ENCODE measurements at places on chromosomes 7 and 10.

- DNase-seq: no peak
These were observed 38.6 kb downstream of the SFTPD start for GRCh38 chr10:79910344-79910743.

DNA sequence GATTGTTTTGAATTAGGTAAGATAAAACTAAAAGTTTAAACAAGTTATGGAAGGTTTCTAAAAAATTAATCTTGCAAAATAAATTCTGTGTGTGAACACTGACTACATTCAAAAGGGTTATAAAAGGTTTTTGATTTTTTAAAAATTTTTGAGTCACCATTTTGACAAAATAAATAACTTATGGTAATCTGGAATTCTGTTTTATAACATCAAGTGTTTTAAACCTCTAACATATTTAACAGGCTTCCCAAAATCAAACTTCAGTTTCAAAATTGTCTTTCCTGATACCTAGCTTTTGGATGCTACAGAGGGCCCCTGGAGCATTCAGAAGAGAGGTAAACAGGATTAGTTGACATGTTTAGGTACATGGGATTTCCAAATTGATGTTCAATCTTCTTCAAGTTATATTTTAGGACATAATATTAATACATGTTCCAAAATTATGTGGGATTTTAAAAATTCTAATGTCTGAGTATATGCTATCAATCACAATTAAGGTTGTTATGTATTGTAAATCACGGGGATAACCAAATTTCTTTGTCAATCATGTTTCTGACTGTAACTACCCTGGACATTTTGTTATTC, 8.1 kb upstream of the CPA2 start:
- no peak for DNase-seq

DNA sequence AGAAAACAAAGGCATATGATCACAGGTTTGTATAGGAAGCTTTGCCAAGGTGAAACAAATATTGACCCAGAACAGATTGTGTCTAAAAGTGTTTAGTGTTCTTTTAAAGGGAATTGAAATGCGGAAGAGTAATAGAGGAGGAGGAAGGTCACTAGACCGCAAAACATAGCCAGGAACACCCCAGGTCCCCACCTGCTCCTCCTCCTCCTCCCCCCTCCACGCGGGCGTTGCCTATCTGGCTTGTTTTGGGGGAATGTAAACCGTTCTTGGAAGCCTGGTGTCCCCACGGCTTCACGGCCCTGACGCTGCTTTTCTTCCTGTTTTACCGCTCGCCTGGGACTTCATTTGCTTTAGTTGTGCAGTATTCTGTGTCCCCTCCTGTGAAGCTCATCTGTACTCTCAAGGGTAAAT, 81.0 kb upstream of the PFKP start:
- DNase-seq: no peak

DNA sequence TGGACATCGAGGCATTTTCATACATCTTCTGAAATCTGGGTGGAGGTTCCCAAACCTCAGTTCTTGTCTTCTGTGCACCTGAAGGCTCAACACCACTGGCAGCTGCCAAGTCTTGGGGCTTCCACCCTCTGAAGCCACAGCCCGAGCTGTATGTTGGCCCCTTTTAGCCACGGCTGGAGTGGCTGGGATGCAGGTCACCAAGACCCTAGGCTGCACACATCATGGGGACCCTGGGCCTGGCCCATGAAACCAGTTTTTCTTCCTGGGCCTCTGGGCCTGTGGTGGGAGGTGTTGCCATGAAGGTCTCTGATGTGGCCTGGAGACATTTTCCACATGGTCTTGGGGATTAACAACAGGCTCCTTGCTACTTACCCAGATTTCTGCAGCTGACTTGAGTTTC, 62.1 kb downstream of the INPP5A start:
- no peak for DNase-seq

- DNase-seq: no peak
These were observed 45.2 kb downstream of the COL1A2 start for GRCh38 chr7:94439893-94440381.

GRCh38 chr7:50646069-50646468, 80.9 kb upstream of the DDC start:
- no peak for DNase-seq

DNA sequence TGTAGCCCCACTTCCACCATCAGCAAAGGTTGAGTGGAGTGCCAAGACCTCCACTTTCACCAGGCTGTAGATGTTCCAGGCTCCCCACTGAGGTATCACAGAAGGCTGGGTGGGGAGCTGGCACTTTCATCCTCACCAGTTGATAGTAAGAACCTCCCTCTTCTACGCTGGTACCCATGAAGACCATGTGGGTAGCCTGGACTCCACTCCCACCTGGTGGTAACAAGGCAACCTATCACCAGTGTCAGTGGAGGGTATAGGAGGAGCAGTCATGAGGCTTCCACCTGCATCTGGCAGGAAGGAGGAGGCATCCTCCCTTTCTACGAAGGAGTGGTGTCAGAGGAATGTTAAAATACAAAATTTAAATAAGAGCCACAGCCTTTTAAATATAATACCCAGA, 4.4 kb downstream of the SMIM30 start:
- no peak for DNase-seq

DNA sequence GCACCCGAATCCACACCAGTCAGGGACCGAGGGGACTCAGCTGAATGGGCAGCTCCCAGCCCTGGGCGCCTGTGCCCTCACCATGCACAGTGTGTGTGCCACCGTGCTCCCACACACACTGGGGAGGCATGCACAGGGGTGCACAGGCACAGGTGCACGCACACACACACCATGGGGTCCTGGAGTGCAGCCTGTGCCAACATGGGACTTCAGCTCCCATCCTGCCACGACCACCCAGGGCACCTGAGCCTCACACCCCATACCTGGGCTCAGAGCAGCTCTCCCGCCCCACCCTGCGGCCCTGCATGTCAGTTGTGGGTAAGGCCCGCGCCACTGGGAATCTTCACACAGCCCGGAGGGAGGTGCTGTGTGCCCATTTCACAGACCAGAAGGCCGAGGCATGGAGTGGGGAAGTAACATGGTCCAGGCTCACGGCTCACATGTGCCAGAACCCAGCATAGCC, 8.0 kb downstream of the ELFN1 start:
- DNase-seq: no peak

DNA sequence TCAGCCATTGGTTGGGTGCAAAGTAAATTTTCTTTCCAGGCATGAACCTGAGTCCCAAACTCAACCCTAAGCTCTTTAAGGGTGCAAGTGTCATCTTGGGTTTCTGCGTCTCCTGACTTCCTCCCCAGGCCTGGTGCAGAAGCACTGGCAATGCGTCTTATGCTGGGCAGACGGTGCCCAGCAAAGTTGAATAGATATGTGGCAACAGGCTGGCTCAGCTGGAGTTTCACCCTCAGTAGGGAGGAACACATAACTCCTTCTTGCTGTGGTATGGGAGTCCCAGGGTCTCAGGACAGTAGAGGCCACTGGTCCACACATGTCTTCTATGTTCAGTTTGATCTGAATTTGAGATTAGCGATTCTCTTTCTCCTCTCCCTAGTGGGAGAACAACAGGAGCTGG, 181.3 kb downstream of the RPS24 start:
- DNase-seq: no peak

DNA sequence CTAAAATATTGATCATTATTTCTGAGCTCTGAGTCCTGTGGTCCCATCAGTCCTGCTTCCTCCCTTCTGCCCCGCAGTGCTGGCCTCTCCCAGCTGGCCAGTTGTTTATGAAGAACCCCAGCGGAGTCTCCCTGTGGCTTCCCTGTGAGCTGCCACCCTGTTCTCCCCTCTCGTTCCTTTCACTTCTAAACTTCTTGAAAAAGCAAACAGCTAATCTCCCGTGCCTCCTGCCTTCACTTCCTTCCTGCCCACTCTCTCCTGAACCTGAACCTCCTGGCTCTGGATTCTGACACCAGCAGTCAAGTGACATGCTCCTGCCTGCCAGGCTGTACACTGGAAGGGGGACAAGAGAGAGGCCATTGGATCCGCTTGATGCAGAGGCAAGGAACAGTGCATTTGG, 63.7 kb upstream of the ZPBP start:
- no peak for DNase-seq

DNA sequence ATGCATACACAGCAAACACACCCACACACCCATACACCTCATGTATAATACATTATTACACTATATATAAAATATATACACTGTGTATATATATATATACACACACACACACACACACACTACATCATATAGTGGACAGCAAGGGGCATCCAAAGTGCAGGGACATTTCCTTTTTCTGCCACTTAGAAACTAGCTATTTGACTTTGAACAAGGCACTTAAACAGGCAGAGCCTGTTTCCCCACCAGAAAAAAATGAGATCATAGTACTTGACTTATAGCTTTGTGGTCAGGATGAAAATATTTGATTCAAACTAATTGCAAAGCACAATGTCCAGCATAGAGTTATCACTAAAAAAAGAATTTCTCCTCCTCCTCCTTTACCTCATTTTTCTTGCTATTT, 254.3 kb upstream of the NPVF start:
- DNase-seq: no peak

- DNase-seq: no peak
These were observed 50.2 kb upstream of the CDK1 start for GRCh38 chr10:60728056-60728455.

DNA sequence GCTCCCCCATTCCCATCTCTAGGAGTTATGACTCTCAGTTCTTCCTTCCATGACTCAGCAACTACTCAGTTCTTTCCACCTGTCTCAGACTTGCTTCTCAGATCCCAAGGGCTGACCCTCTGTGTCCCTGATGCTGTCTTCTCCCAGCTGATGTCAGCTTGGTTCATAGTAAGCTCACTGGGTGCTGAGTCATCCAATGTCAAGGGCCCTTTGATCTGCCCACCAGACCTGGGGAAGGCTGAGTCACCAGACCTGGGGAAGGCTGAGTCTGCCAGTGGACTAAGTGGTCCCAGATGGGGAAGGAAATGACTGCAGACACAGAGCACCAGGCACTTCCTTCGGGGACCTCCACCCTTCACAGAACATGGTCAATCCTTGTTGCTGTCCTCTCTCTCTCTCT, 76.1 kb upstream of the ZEB1 start:
- no peak for DNase-seq

DNA sequence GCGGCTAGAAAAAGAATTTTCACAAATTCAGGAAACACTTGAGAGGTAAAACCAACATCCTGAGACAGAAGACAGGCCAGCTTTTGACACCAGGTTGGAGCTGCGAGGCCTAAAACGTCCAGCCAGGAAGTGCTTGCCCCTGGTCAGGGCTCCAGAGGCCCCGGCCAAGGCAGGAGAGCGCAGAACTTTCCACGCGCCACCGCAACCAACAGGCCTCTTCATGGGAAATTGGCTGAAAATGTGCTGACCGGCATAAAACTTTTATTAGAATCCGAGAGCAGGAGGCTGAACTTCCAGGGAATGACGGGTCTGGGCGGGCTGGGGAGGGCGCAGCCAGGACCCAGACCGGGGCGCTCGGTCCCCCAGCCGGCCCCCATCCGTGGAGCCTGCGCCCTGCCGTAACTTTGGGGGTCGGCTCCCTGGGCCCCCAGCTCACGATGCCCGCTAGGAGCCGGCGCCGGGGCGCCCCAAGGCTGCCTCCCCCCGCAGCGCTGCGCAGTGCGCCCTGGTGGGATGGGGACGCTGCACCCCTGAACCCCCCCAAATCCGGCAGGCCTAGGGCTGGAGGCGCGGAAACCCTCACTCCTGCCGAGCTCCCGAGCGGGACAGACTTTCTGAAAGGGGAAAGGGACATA, 414.0 kb upstream of the MKI67 start:
- DNase-seq: no peak

DNA sequence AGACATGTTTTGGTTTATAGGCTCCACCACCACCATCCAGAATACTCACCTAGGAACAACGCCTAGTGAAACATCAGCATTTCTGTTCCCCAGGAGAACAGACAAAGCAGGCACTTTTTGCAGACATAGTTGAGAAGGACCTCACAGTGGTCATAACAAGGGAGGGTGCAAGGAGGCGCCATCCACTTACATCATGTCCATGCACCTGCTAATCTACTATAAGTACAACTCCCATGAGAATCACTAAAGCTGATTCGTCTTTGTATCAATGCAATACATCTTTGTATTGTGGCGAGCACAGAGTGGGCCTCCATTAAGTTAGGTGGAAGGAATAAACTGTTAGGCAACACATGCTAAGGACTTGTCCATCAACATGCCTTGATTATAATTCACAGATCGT, 207.1 kb downstream of the KCNMA1 start:
- no peak for DNase-seq

DNA sequence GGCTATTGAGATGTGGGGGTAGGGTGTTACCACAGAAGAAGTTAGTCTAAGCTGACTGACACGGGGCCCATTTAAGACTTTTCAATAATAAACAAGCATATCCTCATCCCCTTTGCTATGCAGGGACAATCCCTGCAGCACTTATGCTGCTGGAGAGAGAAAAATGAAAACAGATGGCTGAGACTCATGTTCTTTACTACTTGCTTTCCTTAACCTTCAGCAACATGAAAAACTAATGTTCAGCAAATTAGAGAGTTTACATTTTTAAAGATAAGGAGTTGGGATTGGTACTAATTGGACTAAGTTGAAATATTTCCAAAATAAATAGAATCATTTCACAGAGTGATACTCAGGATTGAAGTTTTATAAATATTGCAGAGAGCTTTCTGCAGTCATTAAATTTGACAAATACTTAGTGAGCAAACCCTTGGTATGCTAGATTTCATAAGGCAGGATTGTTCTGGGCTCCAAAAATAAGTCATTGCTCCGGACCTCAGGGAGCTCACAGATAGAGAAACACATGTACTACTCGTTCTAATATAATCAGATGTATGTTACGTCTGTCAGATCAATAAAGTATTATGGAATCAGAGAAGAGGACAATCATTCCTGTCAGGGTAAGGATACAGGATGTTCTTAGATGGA, 147.1 kb upstream of the LRRN3 start:
- DNase-seq: no peak

DNA sequence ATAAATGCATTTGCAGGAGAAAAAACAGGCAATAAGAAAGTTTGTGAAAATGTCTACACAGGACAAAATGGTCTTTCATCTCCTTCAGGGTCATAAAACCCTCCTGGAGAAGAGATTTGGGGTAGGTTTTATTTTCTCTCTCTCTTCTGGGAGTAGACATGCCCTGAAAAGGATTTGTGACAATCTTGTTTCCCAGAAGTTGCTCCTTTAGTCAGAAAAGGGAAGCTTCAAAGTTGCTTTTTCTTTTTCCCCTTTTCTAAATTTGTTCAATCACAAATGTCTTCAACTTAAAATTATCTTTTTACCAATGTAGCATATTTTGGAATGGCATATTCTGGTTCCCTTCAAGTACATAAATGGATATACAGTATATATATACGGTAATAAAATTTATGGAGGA, 9.4 kb upstream of the ANKRD22 start:
- DNase-seq: no peak

DNA sequence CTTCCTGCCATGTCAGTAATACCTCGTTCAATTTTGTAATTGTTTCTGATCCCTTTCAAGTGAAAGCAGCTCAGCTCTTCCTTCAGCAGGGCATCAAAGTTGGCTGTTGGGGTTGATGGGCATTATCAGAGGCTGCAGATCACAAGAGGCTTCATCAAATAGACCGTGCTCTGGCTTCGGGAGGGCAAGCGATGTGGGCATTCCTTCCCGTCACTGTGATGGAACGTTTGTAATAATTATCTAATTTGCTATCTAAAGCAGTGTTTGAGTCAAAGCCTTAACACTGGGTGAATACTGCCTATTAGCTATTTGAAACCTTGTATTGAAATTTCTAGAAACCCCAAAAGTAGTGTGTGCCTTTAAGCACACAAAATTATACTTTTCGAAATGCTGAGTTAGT, 170.1 kb downstream of the OTUD1 start:
- no peak for DNase-seq

- no peak for DNase-seq
These were observed 155.1 kb downstream of the OR13A1 start for GRCh38 chr10:45160271-45160670.

- DNase-seq: no peak
These were observed 49.1 kb downstream of the ASB4 start for GRCh38 chr7:95534796-95535195.

- DNase-seq: no peak
These were observed 1.4 kb downstream of the MXI1 start for GRCh38 chr10:110208614-110209453.

Measured in effector CD8-positive, alpha-beta T cell (primary cell).